ENCODE measurements at places on chromosomes 7 and 10.

- DNase-seq, result no peak
Observed at GRCh38 chr7:79291498-79291865, 162.0 kb downstream of the MAGI2 start.

DNA sequence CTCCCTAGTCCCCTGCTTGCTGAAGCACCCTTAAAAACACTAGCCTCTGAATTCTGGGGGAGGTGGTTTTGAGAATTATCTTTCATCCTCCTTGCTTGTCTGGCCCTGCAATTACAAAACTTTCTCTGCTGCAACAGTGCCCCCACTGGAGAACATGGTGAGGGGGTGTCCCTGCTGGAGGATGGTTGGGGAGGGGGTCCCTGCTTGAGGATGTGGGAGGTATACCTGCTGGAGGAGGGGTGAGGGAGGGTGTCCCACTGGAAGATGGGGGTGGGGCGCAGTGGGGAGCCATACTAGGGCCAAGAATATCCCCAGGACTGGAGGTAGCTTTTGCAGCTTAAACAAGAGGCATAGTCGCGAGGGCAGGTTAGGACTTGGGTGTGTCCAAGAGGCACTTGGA, 3.2 kb upstream of the POLM start:
- no peak for DNase-seq

DNA sequence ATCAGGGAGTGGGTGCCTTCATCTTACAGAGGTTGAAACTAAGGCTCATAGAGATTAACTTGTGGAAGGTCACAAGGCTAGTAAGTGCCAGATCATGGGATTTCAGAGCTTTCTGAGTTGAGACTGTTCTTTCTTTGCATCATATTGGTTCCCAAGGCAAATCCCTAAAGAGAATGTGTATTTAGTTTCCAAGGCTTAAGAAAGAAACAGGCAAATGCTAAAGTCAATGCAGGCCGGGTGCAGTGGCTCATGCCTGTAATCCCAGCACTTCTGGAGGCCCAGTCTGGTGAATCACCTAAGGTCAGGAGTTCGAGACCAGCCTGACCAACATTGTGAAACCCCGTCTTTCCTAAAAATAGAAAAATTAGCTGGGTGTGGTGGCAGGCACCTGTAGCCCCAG, 19.8 kb downstream of the CDK1 start:
- no peak for DNase-seq

GRCh38 chr10:84957427-84957826, 629.0 kb downstream of the CCSER2 start:
- no peak for DNase-seq

GRCh38 chr10:98096731-98097130, 37.7 kb upstream of the R3HCC1L start:
- DNase-seq, result no peak

GRCh38 chr10:64648915-64649314, 1127.7 kb downstream of the REEP3 start:
- DNase-seq, result no peak

- DNase-seq, result no peak
Observed at GRCh38 chr10:11093771-11094736, 76.4 kb downstream of the CELF2 start.

- no peak for DNase-seq
Observed at GRCh38 chr7:44145479-44145968, 4.4 kb upstream of the MYL7 start.

DNA sequence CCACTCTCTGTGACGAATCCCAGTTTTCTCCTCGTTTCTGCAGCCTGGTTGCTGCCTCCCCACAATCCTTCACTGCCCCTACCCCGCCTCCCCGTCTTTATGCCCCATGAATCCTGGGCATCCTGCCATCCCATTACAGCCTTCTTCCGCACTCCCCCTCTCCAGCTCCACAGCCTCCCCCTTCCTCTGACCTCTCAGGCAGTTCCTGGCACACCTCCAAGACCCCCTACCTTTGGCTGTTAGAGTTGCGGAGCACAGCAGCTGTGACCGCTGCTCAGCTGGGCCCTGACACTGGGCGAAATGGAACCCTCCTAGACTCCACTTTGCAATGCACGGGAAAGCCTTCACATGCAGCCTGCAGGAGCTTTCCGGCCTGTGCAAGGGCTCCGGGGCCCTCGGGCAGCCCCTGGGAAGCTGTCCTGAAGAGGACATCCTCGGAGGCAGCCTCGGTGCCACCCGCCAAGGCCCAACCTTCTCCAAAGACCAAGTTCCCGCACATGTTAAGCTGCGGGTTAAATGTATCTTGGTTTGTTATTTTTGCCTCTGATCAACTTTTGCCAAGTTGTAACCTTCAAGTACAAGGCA, 400.7 kb upstream of the MKI67 start:
- DNase-seq, result no peak

DNA sequence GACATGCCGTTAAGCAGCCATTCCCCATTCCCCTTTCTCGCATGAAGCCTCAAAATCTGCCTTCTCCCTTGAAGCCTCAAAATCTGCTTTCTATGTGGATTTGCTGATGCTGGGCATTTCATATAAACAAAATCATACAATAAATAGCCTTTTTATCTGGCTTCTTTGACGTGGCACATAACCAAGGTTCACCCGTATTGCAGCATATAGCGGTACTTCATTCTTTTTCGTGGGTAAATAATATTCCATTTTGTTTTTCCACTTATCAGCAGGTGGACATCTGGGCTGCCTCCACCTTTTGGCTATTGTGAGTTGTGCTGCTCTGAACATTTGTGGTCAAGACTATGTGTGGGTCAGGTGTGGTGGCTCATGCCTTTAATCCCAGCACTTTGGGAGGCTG, 57.0 kb downstream of the BRI3 start:
- DNase-seq, result no peak

GRCh38 chr7:78081344-78081743, 282.8 kb downstream of the PHTF2 start:
- no peak for DNase-seq

GRCh38 chr10:100945754-100946153, 23.6 kb upstream of the SEMA4G start:
- DNase-seq, result no peak

GRCh38 chr7:125316466-125316865, 386.8 kb upstream of the POT1 start:
- DNase-seq, result no peak

DNA sequence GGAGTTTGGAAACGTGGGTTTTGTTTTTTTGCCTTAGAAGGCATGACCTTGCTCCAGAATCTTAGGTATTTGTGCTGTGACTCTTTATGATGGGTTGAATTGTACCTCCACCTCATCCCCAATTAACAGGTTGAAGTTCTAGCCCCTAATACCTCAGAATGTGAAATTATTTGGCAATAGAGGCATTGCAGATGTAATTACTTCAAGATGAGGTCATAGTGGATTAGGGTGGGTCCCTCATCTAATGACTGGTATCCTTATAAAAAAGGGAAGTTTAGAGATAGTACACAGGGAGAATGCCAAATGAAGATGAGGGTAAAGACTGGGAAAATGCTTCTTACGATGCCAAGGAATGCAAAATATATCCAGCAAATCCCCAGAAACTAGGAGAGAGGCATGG, 3.0 kb upstream of the FAM200A start:
- DNase-seq, result no peak

GRCh38 chr10:93742633-93743349, 14.9 kb upstream of the LGI1 start:
- DNase-seq, result no peak

DNA sequence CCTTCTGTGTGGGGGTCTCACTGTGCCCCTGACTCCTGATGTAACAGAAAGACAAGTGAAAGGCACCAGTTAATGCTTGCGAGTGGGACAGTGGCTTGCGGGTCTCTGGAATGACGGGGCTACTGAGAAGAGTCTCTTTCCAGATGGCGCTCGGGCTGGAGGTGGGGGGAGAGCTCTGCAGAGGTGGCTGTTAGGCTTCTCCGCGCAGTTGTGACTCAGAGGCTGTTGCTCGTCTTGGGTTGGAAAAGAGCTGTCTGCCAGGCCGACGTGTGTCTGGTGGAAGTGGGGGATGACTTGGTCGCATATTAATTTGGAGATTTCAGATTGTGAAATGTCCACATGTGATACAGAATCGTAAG, 27.9 kb upstream of the SH2B2 start:
- no peak for DNase-seq

- no peak for DNase-seq
Observed at GRCh38 chr10:102003541-102003940, 52.4 kb downstream of the ARMH3 start.

DNA sequence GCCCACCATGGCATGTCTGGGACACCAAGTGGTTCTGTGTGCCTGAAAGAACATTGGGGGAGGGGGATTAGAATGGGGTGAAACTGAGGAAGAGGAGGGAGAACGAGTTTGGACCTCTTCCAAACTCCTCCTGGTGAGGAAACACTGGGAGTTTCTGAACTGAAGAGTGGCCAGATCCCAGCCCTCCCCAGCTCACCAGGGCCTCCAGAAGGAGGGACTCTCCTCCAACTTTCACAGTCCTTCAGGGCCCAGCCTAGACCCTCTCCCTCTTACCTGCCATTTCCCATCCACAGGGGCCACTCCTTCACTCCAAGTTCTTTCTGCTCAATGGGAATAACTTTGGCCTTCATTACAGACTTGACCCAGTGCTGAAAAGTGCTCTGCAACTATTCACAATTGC, 132.0 kb upstream of the FOXK1 start:
- no peak for DNase-seq

DNA sequence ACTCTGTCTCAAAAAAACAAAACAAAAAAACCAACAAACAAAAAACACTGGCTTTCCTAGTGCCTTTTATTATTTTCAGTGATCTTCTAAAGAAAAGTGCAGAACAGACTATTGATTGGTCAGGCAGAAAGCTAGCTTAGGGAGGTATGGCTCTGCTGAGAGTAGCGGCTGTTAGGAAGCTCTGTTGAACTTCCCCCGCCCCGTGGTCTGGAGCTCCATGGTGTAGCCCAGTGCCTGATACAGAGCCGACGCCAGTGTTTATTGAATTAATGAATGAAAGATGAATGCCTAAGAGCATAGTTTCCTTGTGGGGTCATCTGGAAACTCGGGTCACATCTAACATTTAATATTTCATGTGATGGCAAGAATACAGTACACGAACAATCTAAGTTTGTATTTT, 90.5 kb upstream of the ARMC3 start:
- no peak for DNase-seq

- DNase-seq, result no peak
Observed at GRCh38 chr7:122893486-122893885, 7.2 kb upstream of the CADPS2 start.

- no peak for DNase-seq
Observed at GRCh38 chr7:20191391-20191869, 25.8 kb downstream of the MACC1 start.

Data from stimulated activated effector memory CD8-positive, alpha-beta T cell treated with anti-CD3 and anti-CD28 coated beads, Interleukin-12 subunit alpha, Interleukin-12 subunit beta, amount 100 ng/mL, for 72 hours (primary cell).